ENCODE measurements at places on chromosomes 5 and 9.

- peak; percentile 68 for DNase-seq
Observed at GRCh38 chr9:35114840-35115628, 628 bp downstream of the ATOSB start.

- no peak for DNase-seq
Observed at GRCh38 chr9:92680166-92681119, 10.5 kb upstream of the IPPK start.

DNA sequence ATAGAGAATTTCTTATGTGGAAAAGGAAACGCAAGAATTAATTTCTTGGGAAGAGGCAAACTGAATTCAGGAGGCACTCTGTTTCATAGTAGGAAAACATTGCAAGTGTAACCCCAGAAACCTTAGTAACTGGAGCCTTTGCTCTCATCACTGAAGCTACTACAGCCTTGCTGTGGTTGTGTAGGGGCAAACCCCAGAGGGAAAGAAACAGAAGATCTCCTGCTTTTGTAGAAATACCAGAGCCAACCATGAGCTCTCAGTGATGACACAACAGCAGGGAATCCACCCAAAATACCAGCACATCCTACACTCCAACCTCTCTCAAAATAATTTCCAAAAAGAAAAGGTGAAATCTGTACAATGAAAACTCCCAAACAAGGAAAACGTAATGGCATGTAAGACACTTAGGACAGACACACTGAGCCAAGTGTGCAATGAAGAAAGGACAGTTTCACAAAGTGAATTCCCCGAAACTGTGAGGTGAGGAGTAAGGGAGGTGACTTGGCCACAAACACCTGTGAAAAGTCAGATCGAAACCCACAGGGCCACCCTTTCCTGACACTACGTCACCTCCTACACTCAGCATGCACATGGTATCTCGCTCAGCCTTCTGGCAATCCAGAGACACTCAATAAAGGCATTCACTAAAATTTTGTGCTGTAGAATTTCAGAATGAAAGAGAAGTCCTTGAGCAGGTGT is 8.5 kb upstream of the ACSL6 start:
- no peak for DNase-seq

- DNase-seq = no peak
Observed at GRCh38 chr5:33761139-33761538, 130.7 kb downstream of the ADAMTS12 start.

DNA sequence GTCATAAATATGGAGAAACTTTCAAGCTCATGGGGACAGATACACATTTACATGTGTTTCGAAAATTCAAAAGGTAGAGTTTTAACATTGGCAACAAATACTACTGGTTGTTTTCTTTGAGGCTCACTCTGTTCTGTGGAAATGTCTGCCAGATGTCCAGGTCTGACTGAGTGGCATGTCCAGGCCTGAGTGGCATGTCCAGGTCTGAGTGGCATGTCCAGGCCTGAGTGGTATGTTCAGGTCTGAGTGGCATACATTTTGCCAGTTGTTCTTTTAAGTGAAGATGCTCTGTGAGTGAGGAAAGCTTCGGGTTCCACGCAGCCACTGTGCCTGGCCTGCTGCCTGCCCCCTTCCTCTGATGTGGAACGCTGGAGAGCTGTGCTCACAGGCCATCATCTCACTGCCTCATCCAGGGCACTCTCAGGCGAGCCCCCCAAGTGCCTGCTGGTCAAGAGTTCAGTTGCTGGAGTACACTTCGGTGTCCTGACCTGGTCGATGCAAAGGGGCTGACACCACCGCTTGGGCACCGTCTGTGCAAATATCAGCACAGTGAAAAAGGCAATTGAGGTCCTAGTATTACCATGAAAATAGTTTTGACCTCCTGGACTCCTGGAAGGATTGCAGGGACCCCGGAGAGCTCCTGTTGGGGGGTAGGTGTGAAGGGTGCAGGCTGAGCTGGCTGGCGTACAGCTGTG is 89.9 kb downstream of the EHMT1 start:
- no peak for DNase-seq

GRCh38 chr9:5848372-5848882 is 15.5 kb upstream of the ERMP1 start:
- no peak for DNase-seq

DNA sequence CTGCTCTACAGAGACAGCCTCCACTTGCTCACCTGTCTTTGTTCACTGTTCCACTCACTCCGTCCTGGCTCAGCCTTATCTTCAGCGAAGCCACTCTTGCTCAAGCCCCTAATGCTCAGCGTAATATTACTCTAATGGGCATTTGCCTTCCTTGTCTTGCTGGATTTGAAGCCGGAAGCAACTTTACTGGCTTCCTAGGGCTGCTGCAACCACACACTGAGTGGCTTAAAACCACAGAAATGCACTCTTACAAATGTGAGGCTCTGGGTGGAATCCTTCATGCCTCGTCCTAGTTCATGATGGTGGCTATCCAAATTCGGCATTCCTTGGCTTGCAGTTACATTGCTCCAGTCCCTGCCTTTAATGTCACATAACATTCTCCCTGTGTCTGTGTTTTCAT is 85.5 kb upstream of the MARCHF11 start:
- DNase-seq = no peak

DNA sequence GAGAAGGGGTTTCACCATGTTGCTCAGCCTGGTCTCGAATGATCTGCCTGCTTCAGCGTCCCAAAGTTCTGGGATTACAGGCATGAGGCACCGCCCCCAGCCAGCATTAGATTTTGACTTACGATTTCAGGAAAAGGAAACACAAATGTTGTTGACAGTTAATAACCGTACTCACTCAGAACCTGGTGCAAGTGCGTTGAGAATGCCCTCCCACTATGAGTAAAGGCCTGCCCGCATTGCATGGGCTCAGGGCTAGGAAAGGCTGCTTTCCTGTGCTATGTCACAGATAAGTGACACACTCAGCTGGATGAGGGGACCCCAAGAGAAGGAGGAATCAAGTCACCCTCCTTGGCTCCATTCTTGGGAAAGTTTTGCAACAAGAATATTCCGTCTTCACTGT is 42.4 kb downstream of the NDST1 start:
- no peak for DNase-seq

GRCh38 chr5:65760504-65761275 is 38.7 kb downstream of the NLN start:
- no peak for DNase-seq

DNA sequence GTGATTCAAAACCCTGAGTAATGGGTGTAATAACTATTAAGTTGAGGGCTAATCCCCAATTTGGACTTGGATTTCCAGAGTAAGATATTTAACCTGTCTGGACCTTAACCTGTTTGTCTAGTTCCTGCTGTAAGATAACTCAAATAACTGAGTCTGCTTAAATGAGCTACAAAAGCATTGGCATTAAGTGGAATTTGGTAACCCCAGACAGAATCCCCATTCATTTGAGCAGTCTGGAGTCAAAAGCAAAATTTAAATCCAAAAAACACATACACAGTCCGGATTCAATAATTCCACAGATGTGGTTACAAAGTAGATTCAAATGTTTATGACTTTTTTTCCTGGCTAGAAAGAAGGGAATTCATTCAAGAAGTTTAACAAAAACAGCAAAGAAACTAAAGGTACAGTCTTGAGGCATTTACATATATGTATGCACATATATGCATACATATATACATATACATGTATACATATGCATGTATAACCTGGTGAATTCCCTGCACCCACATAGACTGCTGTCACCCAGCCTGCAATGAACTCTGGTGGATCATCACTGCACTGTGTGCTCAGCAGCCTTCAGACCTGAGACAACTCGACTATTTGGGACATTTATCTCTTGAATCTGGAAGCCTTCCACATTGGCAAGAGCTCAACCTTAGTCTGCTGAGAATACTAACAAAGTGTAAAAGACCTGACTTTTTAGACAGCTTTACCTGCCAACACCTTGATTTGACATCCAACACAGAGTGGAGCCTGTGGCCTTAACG is 205.4 kb downstream of the LURAP1L start:
- DNase-seq = no peak

DNA sequence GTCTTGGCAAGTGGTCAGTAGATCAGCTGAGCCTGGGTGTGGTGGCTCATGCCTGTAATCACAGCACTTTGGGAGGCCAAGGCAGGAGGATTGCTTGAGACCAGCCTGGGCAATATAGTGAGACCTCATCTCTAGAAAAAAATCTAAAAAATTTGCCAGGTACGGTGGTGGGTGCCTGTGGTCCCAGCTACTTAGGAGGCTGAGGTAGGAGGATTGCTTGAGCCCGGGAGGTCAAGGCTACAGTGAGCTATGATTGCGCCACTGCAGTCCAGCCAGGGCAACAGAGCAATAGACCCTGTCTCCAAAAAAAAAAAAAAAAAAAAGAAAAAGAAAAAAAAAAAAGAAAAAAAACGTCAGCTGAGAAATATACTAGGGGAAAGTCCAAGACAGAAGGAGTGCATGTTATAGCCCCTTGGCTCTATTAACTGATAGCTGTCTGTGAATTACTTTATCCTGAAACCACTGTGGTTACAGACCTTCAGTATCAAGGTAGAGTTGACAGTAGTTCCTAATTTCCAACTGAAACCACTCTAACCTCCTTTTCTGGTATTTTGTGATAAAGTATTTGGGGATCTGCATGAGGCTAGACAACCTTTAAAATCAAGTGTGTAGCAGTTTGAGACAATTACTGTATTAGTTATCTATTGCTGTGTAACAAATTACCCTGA is 2.3 kb upstream of the INIP start:
- no peak for DNase-seq

Measured in glutamatergic neuron (in vitro differentiated cells).